ENCODE measurements at places on chromosomes 4 and X.
A peak's percentile ranks its signal among the peaks of the same experiment; 100 is the strongest.

GRCh38 chrX:19291086-19291485, 52.6 kb upstream of the PDHA1 start:
- no peak for DNase-seq

GRCh38 chr4:25088093-25088952, 57.6 kb upstream of the LGI2 start:
- no peak for DNase-seq

DNA sequence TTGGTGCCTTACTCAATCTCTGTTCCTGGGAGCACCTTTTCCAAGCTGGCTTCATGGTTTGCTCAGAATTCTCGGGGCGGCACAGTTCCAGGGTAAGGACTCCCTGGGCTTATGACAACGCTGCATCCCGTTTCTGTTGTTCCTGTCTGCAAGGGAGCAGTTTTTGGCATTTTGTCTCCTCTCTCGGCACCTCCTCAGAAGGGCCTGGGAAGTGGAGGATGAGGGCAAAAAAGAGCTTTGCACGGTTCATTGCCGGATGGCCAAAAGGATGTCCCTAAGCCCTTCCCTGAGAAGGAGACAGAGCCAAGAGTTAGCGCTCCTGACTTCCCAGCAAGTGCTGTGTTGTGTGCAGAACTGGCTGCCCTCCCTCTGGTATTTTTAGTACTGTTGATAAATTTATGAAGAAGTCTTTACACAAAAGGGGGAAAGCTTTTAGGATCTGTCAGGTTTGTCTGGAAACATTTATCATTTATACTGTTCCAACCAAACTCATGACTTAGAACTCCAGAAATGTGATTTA, 13.4 kb downstream of the SRD5A3 start:
- DNase-seq, result no peak

DNA sequence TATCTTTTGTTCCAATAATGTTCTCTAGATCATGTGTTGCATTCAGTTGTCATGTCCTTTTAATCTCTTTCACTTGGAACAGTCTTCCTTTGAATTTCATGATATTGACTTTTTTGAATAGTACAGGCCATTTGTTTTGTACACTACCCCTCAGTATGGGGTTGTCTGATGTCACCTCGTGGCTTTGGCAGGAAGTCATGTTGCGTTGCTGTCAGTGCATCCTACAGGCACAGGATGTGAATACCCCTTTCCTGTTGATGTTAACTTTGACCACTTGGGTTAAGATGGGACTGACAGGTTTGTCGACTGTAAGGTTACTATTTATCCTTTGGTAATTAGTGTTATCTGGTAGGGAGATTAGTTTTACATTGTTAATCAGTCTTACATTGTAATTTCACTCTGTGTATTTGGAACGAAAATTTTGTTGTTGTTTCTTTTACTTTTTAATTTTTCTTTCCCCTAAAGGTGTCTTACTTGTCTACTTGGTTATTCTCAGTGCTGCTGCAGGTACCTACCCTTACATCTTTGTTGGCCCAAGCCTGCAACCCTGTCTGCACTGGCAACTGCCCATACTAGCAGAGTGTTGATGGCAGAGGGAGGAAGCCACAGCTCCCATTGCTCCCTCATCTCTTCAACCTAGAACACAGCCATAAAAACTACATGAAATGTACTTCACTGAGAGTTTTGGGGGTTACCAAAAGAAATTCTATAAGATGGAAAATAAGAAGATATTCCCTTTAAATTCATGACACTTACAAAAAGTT, 14.7 kb upstream of the ATP8A1 start:
- peak; percentile 32 for DNase-seq

DNA sequence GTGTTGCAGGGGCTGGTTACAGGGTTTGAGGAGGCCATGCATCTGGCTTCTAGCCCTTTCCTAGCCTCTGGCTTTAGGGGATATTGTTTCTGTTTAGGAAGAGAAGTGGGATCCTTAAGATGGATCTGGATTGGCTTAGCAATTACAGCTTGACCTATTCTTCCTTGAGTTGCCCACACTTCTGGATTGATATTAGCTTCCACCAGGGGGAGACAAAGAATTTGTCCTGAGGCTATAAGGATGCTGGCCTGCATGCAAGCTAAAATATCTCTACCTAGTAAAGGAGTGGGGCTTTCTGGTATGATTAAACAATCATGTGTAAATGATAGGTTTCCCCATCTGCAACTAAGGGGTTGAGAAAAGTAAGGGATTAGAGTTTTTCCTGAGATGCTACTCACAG, 117.2 kb downstream of the TEX13C start:
- no peak for DNase-seq

DNA sequence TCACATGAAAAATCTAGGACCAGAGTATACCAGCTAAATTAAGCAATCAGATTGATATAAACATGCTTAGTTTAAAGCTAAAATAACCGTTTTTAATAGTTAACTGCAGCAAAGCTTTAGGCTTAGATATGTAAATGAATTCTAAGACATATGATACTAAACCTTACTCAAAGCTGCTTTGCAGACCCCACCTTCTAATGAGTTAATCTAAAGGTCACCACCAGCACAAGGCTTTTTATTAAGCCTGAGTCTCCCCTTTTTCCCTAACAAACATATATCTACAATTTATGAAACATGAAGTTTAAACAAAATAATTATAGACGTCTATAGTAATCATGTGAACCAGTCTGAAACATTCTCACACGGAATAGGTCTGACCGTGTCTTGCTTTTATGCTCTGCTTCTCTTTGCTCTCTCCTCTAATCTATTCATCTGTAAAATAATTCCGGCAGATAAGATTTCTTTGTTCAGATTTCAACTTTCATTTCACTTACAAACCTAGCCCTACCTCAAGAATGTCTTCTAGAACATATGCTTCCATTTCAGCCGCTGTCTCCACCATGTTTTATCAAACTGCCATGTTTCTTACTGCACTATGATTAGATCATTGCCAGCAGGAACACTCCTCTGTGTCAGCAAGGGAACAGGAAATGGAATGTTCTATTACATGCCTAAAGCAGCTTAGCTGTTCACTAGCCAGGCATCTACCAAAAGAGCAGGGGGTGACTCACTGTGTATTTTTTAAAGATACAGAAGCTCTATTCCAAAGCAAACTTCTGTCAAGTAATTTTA, 35.9 kb downstream of the ANKRD17 start:
- peak; percentile 85 for DNase-seq

- peak; percentile 40 for DNase-seq
Measured at GRCh38 chr4:104491481-104492182, 3.1 kb downstream of the CXXC4 start.

GRCh38 chrX:43655151-43656004, 721 bp upstream of the MAOA start:
- DNase-seq, result peak; percentile 31

DNA sequence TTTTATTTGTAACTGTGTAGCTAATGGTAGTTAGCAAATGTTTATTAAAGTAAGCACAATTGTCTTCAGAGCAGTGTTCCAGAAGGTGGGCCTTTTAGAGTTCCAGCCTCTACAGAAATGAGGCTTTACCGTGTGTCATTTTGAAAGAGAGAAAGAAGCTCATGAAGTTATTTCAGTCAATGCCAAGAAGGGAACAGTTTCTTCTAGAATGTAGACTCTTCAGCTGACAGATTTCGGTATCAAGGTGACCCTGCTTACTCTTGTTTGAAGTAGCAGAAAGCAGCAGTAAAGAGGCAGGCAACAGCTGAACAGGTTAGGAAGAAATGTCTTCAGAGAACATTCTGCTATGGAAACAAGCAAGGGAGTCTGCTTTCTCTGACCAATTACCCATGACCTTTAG, 93.6 kb downstream of the TASL start:
- DNase-seq, result no peak

DNA sequence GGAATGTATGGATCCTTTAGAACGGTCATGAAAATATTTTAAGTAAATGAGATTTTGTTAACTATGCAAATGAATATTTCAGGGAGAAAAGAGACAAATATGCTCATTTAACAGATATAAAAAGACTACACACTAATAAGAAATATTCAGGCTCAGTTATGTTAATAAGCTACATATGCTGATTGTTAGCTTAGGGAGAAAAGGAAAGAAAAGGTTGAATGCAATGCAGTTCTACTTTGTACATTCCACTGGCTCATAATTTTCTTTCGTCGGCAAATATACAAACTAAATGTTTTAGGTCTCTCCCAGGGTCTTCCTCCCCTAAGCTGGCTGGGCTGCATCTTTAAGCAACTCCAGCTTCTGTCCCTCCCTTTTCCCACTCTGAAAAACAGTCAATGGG, 2.7 kb upstream of the RTL3 start:
- DNase-seq, result no peak

DNA sequence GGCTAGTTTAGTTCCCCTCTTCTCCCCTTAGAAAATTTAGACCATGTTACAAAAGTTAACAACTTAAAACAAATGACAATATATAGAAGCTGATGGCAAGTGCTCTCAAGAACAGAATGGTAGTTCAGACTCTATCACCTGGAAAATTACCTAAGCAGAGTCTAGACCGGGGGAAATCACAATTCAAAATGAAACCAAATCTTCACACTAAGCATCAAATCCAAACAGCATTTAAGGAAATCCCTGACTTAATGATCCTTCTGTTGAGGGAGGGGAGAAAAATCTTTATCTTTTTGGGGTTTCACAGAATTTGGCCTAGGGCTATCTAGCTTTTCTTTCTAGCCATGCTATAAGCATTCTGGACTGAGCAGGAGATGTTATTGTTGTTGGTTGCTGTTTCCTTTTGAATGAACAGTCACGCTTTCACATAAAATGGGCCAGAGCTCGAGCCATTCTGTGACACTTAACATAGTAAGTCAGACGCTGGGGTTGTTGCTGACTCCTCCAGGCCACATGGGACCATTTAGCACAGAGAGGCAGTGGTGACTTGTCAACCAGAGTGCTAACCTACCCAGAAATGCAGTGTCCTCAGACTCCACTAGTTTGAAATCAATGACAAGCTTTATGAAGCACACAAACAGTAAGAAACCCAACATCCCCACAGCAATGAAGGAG, 16.0 kb upstream of the LSM6 start:
- DNase-seq, result no peak

- no peak for DNase-seq
Measured at GRCh38 chr4:107736037-107736436, 16.0 kb upstream of the PAPSS1 start.

DNA sequence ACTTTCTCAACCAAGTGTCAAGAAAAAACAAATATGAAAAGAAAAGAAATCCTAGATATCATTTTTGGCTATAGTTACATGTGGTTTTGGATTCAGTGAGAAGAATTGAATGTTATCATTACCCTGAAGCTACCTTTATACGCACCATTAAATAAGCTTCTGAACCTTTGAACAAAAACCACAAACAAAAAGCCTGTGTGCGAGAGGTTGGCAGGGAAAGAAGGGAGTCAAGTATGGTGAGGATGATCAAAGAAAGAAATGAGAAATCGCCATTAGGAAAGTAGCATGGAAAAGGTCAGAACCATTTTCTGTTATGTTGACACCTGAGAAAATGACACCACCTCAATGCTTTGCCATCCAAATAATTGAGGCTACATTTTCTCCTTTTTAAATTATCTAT, 1.2 kb upstream of the SLC7A11 start:
- DNase-seq, result no peak

GRCh38 chr4:82320351-82320750, 53.4 kb downstream of the HNRNPD start:
- DNase-seq, result no peak

GRCh38 chr4:116374815-116375214, 710.6 kb downstream of the TRAM1L1 start:
- no peak for DNase-seq

GRCh38 chr4:28787947-28788346, 1927.3 kb downstream of the STIM2 start:
- DNase-seq, result no peak

GRCh38 chr4:139629436-139630125, 36.0 kb upstream of the MGST2 start:
- DNase-seq, result no peak

DNA sequence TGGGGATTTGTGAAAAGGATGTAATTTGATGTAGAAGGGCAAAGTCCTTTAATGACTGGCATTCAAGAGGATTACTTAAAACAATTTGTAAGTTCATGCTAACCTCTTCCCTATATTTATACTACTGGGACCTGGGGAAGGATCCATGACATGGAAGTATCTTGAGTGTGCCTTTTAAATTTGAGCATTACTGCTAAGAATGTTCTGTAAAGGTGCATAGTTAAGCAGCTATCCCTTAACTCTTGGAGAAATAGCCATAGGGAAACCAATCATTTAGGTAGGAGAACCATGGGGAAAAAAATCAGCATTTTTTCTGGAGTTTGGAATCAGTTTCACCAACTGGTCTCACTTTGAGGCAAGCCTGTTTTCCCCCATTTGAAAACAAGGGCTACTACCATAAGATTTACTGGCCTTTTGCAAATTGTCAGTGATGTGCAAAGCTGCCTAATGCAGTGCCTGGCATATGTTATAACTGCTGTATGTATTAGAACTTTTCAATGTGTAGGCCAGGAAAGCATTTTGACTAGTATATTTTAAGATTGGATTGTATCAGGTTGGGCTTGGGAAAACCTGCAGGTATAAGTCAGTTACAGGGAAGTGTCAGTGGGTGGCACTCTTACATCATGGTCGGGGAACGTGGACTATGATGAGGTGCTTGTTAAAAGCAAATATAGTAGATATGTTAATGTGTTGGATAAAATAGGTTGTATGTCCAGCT, 72.1 kb downstream of the PRSS12 start:
- peak; percentile 43 for DNase-seq

DNA sequence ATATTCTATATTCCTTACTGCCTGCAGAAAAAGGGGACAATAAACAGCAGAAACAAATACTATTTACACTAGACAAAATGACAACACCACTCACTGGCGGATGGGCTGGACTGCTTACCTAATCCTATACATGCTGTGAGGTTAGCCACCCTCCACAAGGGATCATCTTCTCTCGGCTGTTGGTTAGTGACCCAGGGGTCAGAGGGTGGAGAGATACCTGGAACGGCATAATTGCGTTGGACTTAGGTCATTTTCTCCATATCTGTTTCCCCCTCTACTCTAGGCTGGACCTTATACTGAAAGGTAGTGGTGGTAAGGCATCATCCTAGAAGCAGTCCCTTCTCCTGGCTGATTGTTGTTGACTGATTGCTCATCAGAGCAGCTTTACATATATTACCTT, 286.8 kb upstream of the UGT8 start:
- no peak for DNase-seq

DNA sequence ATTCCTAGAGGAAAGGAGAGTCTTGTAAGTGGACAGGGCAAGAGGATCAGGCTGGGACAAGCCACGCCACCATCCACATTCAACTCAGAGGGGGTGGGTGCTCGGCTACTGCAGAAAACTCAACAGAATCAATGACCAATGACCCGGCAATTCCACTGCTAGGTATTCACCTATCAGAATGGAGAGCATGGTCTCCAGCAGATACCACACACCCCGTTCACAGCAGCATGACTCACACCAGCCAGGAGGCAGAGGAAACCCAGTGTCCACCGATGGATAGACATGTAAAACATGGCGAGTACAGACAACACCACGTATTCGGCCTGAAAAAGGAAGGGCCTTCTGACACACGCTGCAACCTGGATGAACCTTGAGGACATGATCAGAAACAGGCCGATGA, 175.9 kb downstream of the AFAP1 start:
- no peak for DNase-seq

All from central memory CD4-positive, alpha-beta T cell (primary cell).